ENCODE measurements at places on chromosomes 16 and 17.
A peak's percentile ranks its signal among the peaks of the same experiment; 100 is the strongest.

- DNase-seq: no peak
Observed at GRCh38 chr17:74635418-74635817, 11.9 kb upstream of the CD300E start.

- DNase-seq: no peak
Observed at GRCh38 chr16:59697761-59698160, 963.6 kb upstream of the GOT2 start.

DNA sequence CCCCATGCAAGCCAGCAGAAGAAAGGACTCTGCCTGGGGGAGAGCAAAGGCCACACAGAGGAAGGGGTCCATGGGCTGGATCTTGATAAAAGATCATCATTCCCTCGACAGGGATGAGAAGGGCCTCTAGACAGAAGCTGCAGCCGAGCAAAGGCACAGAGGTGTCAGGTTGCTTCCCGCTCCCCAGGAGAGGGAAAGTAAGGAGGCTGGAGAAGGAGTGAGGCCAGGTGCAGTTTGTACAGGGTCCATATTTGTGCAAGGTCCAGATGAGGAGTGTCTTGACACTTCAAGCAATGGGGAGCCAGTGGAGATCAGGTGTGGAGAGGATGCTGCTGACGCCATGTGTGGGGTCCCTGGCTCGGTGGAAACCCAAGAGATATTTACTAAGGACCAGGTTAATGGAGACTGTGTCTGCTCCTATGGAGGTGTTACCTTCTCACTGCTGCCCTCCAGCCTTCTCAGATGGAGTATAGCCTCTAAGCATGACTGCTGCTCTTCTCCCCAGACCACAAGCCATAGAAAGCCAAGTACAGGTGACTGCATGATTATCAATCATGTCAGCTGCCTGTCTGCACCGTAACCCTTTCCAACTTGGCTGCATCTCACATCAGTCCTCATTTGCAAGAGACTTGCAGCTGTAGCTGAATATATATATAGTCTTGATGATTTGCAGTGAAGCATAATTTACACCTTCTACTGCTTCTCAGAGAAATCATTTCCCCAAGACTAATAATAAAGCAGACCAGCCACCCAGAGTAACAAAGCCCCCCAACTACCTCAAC is 21.1 kb downstream of the GAS7 start:
- peak; percentile 37 for DNase-seq

GRCh38 chr17:63741143-63741407 is 524 bp downstream of the STRADA start:
- no peak for DNase-seq

- DNase-seq: no peak
Observed at GRCh38 chr17:62140836-62141235, 75.8 kb upstream of the MED13 start.

DNA sequence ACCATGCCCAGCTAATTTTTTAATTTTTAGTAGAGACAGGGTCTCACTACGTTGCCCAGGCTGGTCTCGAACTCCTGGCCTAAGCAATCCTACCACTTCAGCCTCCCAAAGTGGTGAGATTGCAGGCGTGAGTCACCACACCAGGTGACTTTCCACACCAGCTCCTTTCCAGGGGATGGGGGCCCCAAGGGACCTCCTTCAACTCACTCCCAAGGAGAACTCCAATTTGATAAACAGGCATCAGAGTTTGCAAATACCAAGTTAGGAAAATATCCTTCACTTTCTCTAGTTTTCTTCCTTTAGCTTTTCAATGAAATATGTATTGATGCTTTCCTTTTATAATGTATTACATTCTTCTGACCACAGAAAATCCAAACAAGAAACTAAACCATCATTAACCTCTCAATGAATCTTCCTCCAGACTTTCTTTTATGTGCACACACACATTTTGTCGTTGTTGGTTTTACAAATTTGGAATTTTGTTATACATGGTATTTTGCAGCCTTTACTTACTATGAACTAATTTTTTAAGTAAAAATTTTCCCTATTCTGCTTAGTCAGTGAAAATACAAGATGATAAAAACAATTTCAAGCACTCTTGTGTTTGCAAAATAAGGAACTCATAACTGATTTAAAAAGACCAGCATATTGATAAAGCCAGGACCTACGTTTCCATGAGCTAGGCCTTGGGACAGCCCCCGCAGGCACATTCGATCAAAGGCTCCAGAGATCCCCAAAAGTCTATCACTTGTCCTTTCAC is 32.0 kb downstream of the GAS7 start:
- DNase-seq: no peak

GRCh38 chr16:56998861-56999260 is 9.5 kb downstream of the NLRC5 start:
- no peak for DNase-seq

DNA sequence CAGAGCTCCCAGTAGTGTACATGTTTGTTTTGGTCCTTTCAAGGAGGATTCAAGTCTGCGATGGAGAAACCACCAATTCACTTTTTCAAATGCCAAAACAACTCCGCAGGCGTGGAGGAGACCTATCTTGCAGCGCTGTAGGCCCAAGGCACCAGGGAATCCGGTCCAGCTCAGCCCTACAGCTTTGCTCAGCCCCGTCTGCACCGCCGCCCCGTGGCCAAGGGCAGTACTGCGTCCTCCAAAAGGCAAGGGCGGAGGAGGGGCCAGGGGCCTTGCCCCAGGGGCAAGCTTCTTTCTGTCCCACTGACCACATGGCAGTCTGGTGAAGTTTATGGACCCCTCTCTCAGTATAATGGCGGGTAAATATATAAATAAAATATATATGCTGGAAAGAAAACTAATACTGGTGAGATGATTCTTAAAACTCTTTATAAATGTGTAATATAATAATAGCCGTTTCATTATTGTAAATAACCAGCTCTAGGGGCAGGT is 709 bp upstream of the CD300LG start:
- peak; percentile 19 for DNase-seq

- DNase-seq: no peak
Observed at GRCh38 chr17:40352779-40353394, 11.7 kb downstream of the GJD3 start.

- DNase-seq: no peak
Observed at GRCh38 chr16:49127103-49127502, 154.5 kb downstream of the CBLN1 start.

- peak; percentile 75 for DNase-seq
Observed at GRCh38 chr16:27495191-27495590, 54.5 kb downstream of the GTF3C1 start.

- DNase-seq: no peak
Observed at GRCh38 chr17:66541461-66542128, 239.2 kb downstream of the PRKCA start.

Data from fibroblast of skin of left biceps (primary cell).